Gastroesophageal sphincter (tissue), 4 donors: ENCODE measurements at places on chromosomes 13 and 19. TPM values are rescaled to one million over a fixed set of nuclear protein-coding genes. Genes with fewer than 3 reads are reported as not detected.
A peak's percentile ranks its signal among the peaks of the same experiment; 100 is the strongest.

DKKL1 gene
- not detected for total RNA-seq

PCDH17 gene
- total RNA-seq = 7.8 TPM

MYBPC2 gene
- total RNA-seq = not detected

CEACAM7 gene
- 0.96 TPM for total RNA-seq

LILRA1 gene
- 0.85 TPM for total RNA-seq

DYRK1B gene
- 13.1 TPM for total RNA-seq

TNFSF11 gene
- not detected for total RNA-seq

DNA sequence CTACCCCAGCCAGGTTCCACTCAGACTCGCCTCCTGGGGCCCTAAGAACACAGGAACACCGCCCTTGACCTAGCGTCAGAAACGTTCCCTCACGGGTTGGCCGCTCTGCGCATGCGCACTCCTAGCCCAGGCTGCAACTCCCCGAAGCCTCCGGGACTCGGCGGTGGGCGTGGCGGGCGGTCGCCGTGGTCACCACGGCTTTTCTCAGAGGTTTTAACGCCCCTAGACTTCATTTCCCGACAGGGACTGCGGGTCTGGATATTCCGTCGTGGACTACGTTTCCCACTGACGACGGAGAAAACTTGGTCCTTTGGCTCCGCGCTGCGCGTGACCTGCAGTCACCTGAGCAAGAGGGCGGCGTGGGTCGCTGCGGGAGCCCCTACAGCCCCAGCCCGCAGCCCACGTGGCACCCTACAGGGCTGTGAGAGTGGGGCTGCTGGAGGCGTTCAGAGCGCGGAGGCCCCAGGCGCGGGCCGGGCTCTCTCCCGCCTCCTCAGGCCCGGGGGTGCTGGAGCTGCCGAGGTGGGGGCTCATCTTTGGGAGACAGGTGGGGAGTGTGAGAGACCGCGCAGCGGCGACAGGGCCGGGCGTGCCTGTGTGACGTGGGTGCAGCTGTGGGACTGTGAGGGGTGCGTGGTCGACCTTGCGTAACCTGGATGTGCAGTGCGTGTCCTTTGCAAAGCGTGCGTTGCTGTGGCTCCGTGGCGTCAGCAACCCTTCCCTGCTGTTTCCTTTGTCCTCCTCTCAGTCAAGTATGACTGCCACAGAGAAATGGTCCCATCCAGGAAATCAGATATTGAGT lies 38.0 kb upstream of the ZNF573 start:
- ATAC-seq = peak; percentile 85

GRCh38 chr19:45471111-45471930 lies 3.5 kb downstream of the FOSB start:
- ATAC-seq = no peak

DNA sequence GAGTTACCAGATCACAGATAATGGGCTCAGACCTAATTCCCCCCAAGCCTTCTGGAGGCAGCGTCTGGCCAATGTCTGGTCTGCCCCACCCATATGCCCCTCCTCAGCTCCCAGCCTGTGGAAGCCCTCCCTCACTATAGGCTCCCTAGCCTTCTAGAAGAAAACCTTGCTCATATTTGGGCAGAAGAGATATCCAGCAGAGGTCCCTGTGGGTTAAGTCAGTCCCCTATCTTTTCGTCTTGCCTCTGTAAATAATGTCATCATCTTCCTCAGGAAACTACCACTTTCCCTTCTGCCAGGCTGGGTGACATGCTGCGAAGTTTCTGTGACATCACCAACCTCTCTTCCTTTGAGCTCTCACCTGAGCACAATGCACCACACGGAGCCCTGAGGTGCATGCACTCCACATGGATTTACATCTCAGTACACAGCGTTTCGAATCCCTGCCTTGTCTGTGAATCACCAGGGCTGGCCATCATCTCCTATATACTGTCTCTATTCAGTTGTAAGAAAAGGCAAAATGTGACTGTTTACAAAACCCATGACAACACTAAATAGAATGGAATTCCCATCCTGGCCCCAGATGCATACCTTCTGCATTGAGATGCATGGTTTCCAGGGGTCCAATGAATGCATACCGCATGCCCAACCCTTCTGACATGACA lies 112.8 kb downstream of the CRYL1 start:
- ATAC-seq = no peak
